ENCODE measurements at places on chromosomes 2 and 18. TPM values are rescaled to one million over a fixed set of nuclear protein-coding genes. Genes with fewer than 3 reads are reported as not detected.

- no peak overlapping the region for H3K27ac ChIP-seq
- H3K4me3 ChIP-seq, result no peak overlapping the region
- no peak for DNase-seq
- no peaks in the 10 kb centered on the region for H3K27me3 ChIP-seq
- H3K36me3 ChIP-seq, result no peaks in the 10 kb centered on the region
- H3K4me1 ChIP-seq, result no peaks in the 10 kb centered on the region
These were observed 186.6 kb downstream of the NRP2 start for GRCh38 chr2:205868773-205869333.

The LGALSL gene
- total RNA-seq, result 30.7 TPM

DNA sequence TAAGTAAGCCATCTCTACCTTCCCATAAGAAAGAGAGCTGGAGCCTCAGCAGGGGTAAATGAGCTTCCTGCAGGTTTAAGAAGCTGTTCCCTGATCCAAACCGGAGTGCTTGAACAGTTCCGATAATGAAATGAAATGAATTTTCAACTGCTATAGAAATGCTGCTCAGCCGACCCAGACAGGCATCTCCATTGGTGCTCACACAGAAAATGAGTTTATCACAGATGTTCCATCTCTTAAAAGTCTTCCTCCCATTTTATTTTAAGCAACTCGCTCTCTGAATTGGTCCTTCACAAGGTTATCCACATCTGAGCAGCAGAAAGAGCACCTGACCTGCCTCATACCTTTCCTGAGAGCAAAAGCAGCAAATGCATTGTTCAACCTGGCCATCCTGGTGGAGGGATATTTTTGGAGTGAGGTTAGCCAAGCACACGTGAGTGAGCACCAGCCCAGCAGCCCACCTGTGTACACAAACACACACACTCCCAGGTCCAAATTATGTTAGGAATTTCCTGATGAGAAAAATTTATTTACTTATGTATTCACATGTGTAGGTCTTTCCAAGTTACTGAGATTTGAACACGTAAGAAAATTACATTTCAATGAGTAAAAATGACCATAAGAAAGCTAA is 42.2 kb upstream of the CCDC68 start:
- no peak for DNase-seq
- H3K36me3 ChIP-seq, result no peaks in the 10 kb centered on the region
- no peak overlapping the region for H3K27ac ChIP-seq
- H3K27me3 ChIP-seq, result no peaks in the 10 kb centered on the region
- H3K4me3 ChIP-seq, result no peak overlapping the region
- no peaks in the 10 kb centered on the region for H3K4me1 ChIP-seq

The DES gene
- total RNA-seq, result 1,000 TPM

- no peaks in the 10 kb centered on the region for H3K4me1 ChIP-seq
- H3K4me3 ChIP-seq, result no peak overlapping the region
- H3K27me3 ChIP-seq, result no peaks in the 10 kb centered on the region
- no peaks in the 10 kb centered on the region for H3K36me3 ChIP-seq
- H3K27ac ChIP-seq, result no peak overlapping the region
These were observed 387.9 kb downstream of the SETBP1 start for GRCh38 chr18:45068400-45069094.

The ALPI gene
- total RNA-seq, result 35.8 TPM

The NCKAP5 gene
- total RNA-seq, result 4.1 TPM

The SCN1A gene
- not detected for total RNA-seq

The IL1RN gene
- total RNA-seq, result 0.95 TPM

- H3K27me3 ChIP-seq, result no peaks in the 10 kb centered on the region
- peaks cover 31% of the 10 kb centered on the region for H3K4me1 ChIP-seq
- no peak overlapping the region for H3K27ac ChIP-seq
- no peaks in the 10 kb centered on the region for H3K36me3 ChIP-seq
These were observed 31.7 kb downstream of the SDC1 start for GRCh38 chr2:20193185-20193584.

All from transverse colon (tissue), 4 donors.